ENCODE measurements at places on chromosomes 4 and X.

GRCh38 chr4:93327346-93327745 lies 501.2 kb upstream of the ATOH1 start:
- no peak for DNase-seq

GRCh38 chr4:71709961-71710360 lies 73.9 kb downstream of the GC start:
- no peak for DNase-seq

- DNase-seq: no peak
These were observed 12.2 kb upstream of the NUP54 start for GRCh38 chr4:76160355-76160754.

GRCh38 chr4:92381616-92382015 lies 77.8 kb downstream of the GRID2 start:
- DNase-seq: no peak

GRCh38 chr4:147683188-147683591 lies 773 bp downstream of the PRMT9 start:
- DNase-seq: peak; percentile 10

- DNase-seq: no peak
These were observed 40.4 kb downstream of the MAP7D3 start for GRCh38 chrX:136210806-136211205.

- DNase-seq: no peak
These were observed 184.9 kb upstream of the AADAT start for GRCh38 chr4:170274616-170275015.

DNA sequence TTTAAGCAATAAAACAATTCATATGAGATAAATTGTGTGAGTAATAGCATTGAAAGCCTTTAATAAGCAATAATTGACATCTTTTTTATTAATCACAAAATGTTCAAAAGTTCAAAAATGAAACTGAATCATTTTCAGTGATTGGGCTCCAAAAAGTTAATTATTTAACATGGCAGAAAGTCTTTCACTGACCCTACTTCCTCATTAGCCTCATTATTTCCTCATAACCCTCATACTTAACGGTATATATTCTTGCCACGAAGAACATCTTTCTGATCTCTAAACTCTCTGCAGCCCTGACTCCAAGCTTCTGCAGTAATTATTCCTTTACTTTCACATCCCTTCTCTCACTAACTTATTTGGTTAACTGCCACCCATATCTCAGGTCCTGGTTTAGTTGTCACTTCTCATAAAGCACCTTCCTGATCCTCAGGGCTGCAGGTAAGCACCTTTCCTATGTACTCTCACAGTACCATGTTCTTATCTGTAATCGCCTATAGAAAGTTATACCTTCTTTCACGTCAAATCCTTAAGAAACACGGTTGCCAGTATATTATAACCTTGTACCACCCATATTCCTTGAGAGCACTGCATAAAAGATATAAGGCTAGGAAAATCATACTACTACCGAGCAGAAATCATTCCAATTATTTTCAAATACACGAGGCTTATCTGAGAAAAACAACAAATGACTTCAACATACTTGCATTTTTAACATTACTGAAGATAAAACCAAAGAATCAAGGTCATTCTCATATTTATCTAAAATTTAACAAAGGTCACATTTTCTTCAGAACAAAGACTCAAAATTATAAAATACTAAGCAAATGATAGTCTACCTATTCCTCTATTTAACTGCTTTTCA lies 72.2 kb downstream of the PPP3CA start:
- DNase-seq: no peak

DNA sequence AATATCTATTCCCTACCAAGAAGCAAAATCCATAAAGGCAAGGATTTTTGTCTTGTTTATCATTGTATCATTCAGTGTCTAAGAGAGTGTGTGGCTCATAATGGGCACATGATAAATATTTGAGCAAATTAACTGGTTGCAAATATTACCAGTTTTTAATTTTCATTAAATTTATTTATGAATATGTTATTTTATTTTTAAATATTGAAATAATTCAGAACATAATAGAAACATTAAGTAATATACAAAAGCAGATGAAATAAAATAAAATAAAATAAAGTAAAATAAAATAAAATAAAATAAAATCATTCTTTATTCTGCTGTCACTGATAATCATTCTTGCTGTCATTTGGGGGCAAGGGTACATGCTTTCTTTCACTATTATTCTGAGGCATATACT lies 120.9 kb downstream of the NPFFR2 start:
- DNase-seq: no peak

- DNase-seq: no peak
These were observed 75.9 kb upstream of the ATP8A1 start for GRCh38 chr4:42732776-42733175.

GRCh38 chr4:145107126-145107525 lies 9.0 kb downstream of the ABCE1 start:
- no peak for DNase-seq

- no peak for DNase-seq
These were observed 28.4 kb upstream of the SULT1E1 start for GRCh38 chr4:69888336-69888735.

- no peak for DNase-seq
These were observed 108.1 kb upstream of the SPRY1 start for GRCh38 chr4:123288309-123289025.

DNA sequence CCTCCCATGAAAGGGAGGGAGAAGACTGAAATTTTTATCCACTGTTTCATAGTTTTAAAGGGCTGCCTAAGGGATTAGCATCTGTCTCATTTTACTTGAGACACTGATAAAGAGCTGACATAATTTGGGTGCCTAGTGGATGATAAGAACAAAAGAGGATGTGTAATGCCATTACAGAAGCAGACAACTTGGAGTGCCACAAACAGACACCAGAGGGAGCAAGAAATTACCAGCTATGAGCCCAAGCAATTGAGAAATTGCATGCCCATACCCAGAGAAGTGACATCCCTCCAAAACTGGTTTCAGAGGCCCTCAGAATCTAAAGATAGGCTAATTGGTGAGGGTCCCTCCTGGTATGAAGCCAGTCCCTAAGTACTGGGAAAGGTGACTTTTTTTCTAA lies 38.5 kb upstream of the POU3F4 start:
- peak; percentile 11 for DNase-seq

GRCh38 chr4:173051716-173052115 lies 116.9 kb upstream of the GALNT7 start:
- DNase-seq: no peak

DNA sequence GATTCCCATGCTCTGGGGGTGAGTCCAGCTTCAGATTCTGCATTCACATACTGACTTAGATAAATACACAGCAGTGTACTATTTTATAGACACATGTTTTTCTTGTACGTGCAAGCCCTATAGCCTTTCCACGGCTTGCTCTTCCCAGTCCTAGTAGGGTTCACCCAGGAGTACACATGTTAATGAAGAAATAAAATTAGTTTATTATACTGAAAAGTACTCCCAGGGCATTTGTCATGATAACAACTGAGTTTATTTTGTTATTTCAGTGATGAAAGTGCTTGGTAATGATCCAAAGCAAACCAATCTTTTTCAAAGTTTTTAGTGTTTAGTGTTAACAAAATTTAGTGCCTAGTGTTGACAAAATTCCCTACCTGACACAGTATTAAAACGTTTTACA lies 21.3 kb downstream of the MAPK10 start:
- DNase-seq: no peak

GRCh38 chrX:114101081-114101480 lies 482.8 kb upstream of the HTR2C start:
- DNase-seq: no peak

DNA sequence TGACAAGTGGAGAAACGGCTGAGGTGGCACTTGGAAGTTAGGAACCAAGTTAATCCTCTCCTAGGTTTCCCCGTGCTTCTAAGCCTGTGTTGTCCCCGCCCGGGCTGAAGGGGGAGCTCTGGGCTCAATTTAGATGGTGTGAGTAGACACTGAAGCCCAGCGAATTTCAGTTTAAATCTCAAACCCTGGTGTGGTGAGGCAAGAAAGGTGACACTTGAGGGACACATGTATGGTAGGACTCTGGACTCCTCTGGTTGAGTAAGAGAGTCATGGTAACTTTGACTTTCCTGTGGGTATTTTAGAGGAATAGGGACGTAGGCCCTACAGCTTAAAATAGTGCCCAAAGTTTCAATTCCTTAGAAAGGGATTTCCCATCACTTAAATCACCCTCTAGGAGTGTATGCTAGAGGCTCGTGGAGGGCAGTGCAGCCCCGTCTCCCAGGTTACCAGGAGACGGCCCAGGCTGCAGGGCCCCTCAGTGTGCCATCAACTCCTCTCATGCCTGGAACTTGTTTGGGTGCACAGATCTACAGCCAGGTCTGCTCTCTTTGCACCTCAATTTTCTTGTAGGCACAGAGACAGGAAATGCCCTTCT lies 24.0 kb downstream of the HAND2 start:
- peak; percentile 37 for DNase-seq

GRCh38 chr4:67122029-67122428 lies 423.3 kb downstream of the CENPC start:
- no peak for DNase-seq

DNA sequence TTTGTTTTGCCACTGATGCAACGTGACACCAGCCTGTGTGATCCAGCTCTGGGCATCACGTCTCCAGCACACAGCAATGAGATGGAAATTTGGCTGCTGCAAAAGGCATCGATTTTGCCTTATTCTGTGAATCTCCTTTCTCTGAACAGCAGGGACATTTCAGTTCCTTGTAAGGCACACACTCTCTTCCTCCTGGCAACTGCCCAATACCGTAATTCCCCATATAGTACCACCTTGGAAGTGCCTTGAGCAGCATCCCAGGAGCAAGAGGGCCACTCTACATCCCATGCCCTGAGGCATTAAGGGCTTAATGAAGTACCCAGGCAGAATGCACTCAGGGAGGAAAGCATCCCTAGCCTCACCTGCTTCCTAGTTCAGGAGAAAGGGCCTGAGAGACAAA lies 10.5 kb upstream of the MAMLD1 start:
- DNase-seq: no peak

GRCh38 chrX:30572004-30572403 lies 5.6 kb downstream of the TASL start:
- no peak for DNase-seq

GRCh38 chr4:153143527-153144348 lies 60.5 kb upstream of the TRIM2 start:
- DNase-seq: no peak

DNA sequence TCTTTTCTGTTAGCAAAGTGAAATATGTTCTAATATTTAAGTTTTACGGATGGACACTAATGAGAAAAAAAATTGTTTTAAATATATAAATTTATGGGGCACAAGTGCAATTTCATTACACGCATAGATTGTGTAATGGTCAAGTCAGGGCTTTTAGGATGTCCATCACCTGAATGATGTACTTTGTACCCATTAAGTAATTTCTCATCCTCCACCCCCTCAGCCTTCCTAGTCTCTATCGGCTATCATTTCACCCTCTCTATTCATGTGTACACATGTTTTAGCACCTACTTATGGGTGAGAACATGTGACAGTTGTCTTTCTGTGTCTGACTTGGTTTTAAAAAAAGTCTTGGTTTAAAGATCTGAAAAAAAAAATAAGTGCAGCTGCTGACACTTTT lies 616.0 kb downstream of the IQCM start:
- DNase-seq: no peak

DNA sequence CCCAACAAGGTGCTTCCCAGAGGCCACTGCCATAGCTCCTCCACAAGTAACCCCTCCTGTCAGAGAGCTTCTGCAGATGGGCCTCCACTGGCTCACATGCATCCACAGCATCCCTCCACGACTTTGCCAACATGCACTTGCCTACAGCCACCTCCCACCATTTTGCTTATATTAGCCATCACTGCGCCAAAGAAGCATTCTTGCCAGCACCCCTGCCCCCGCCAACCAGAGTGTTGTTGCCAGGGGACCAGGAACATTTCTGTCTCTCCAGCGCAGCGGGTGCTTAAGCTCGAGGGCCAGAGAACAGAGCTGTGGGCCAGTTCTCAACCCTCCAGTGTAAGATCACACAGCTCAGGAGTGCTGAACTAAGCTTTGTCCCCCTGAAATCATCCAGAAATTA lies 517.6 kb downstream of the PABPC4L start:
- no peak for DNase-seq

DNA sequence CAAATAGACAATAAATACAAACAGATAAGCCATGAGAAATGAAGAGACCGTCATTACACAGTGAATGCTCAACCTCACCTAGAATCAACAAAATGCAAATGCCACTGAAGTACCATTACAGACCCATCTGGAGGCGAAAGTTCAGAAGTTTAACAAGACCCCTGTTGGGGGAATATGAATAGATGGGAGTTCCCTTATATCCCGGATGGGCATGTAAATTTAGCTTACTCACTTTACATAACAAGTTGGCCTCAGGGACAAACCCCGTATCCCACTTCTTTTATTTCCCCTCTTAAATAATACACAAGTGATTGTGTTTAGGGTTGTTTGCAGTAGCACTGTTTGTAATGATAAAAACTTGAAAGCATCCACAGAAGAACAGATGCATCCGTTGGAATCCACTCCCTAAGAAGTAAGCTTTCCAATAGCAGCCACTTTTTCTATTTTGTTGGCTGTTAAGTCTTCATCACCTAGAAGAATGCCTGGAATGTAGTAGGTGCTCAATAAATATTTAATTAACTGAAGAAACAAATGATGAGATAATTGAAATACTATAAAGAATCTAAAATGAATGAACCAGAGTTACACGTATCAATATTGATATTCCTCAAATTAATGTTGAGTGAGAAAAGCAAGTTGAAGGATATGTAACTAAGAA lies 1076.3 kb upstream of the TENM3 start:
- no peak for DNase-seq

DNA sequence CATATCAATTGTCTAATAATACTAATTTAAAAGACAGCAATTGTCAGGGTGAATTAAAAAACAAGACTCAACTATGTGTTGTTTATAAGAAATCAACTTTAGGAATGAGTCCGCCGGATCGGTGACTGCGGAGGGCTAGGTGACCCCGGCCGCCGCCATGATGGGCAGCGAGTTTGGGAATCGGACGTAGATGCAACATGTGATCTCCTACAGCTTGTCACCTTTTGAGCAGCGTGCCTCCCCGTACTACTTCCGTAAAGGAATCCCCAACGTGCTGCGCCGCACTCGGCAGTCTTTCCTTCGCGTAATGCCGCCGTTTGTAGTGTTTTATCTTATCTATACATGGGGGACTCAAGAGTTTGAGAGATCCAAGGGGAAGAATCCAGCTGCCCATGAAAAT lies 742.5 kb upstream of the PABPC4L start:
- DNase-seq: no peak

DNA sequence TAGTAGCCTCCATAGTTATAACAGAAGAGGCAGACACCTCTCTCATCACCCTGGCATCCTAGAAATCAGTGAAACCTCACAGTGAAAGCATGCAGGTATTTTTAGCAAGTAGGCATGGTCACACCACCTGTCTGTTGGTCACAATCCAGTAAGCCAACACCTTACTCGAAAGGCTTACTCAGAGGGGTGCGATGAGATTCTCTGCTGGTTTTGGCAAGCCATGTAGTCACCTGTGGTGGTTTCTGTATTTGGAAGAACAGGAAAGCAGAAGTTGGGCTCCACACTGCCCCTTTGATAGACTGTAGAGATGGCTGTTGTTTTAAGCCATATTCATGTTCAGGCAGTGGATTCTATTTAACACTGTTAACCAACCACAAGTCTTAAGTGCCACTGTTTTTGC lies 134.7 kb downstream of the DCLK2 start:
- no peak for DNase-seq

GRCh38 chr4:4496592-4497372 lies 45.1 kb downstream of the STX18 start:
- no peak for DNase-seq
